ENCODE measurements at places on chromosomes 7 and 10.

GRCh38 chr7:91083855-91084644 is 180.2 kb upstream of the FZD1 start:
- peak; percentile 67 for DNase-seq

DNA sequence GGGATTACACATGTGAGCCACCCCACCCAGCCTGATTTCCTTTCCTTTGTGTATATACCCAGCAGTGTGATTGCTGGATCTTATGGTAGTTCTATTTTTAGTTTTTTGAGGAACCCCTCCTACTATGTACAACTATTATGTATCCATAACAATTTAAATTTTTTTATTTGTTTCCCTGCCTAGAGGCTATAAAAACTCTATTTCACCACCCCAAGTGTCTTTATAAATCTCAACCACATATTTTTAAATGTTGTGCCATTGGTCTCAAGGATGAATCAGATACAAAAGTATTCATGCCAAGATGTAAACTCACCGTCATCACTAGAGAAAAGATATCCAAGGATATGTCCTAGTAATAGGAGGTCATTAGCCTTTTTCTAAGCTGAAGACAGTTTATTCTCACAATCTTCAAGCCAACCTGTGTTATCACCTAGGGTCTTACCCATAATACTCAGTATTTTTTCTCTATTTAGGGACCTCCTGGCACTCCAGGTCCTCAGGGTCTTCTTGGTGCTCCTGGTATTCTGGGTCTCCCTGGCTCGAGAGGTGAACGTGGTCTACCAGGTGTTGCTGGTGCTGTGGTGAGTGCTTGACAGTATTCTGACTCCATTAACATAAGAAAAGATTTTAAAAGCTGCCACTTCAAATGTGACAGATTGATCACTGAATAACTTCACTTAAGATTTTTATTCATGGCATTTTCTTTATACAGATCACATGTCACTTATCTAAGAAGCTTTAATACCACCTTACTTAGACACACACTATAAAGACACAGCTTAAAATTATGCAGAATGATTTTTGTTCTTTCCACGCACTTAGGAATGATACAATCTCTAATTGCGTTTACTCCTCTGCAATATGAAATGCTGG is 29.4 kb downstream of the COL1A2 start:
- no peak for DNase-seq

DNA sequence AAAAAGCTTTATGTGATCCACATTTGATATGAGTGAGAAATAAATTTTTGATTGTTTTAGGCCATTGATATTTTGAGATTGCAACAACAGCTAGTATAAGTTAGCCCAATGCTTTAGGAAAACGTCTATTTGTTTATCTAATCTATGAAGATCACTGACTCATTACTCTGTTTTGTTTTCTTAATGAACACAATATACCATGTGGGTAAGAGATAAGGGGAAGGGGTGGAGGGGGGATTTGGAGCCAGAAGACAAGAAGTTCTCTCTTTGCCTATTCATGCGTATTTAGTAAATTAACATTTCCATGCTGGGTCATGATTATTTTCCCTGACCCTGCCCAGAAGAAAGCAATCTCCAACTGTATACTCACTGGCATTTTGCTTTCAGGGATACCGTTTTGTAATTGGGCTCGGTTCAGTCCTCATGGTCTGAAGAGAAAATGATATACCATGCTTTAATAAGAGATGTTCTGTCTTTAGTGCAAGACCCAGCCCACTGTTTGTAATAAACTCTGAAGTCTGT is 359.5 kb upstream of the NPSR1 start:
- DNase-seq, result no peak

- DNase-seq, result no peak
These were observed 8.6 kb downstream of the FBXW4 start for GRCh38 chr10:101686133-101686925.

GRCh38 chr7:21472029-21472428 is 44.1 kb downstream of the SP4 start:
- no peak for DNase-seq

DNA sequence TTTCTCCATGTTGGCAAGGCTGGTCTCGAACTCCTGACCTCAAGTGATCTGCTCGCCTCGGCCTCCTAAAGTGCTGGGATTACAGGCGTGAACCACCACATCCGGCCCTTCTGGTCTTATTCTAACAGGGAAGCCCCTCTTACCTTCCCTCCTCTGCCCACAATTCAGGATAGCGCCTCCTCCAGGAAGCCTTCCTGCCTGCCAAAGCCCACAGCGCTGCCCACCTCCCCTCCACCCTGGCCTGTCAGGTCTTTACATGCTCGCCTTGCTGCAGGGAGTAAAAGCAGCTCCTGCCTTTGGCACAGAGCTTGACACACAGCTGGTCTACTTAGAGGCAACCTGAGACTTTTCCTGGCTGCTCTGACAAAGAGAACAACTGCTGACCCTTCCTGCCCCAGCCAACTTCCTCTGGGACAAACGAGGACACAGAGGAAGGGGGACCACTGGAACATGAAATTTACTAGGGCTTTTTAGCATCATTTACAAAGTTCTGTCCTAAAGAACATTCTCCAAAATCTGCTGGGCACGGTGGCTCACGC is 13.2 kb downstream of the MLXIPL start:
- DNase-seq, result no peak

- no peak for DNase-seq
These were observed 2.8 kb upstream of the RSU1 start for GRCh38 chr10:16820018-16820417.

DNA sequence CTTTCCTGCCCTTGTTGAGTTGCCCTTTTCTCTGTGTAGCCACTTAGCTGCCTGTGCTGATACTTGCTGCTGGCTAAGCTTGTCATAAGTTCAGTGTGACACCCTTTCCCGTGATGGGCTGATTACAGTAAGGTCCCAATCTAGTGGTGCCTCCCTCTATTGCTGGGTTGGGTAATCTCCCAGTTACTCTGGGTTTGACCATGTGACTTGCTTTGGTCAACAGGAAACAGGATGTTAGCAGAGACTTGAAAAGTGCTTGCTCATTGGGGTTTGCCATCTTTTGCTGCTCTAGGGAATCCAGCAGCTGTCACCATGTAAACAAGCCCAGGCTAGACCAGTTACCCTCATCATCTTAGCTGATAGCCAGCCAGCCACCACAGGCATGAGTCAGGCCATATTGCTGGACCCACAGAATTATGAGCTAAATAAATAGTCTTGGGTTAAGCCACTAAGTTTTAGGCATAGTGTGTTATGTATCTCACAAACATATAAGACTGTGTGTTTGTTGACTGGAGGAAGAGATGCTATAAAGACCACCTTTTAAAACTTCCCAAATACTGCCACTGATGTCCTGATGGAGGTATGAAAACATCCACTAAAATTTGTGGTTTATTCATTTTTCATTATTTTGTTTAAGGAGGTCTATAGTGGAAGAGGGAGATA is 4.0 kb upstream of the LEP start:
- no peak for DNase-seq

DNA sequence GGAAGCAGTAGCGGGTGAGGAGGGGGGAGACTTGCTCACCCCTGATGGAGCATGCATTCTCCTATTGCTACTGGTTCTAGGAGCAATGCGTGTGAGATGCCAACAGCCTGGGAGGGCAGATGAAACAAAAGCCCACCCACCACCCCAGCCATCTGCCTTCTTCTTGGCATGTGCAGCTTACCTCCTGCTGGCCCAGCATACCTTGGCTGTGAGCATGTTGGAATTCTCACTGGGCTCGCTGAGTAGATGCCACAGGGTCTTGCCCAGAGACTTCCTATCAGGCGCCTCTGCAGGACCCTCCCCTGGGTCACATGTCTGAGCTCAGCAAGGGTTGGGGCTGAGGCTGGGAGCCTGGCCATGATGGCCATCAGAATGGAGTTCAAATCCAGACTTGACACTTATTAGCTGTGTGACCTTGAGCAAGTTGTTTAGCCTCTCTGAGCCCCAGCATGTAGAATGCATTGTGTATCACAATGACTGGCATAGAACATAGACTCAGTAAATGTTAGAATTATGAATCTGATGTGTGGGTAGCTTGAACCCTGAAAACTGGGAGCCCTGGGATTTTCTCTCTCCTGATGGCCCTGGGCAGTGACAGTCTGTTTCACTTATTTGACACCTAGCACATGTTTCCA is 38.2 kb downstream of the CDH23 start:
- DNase-seq, result peak; percentile 33

DNA sequence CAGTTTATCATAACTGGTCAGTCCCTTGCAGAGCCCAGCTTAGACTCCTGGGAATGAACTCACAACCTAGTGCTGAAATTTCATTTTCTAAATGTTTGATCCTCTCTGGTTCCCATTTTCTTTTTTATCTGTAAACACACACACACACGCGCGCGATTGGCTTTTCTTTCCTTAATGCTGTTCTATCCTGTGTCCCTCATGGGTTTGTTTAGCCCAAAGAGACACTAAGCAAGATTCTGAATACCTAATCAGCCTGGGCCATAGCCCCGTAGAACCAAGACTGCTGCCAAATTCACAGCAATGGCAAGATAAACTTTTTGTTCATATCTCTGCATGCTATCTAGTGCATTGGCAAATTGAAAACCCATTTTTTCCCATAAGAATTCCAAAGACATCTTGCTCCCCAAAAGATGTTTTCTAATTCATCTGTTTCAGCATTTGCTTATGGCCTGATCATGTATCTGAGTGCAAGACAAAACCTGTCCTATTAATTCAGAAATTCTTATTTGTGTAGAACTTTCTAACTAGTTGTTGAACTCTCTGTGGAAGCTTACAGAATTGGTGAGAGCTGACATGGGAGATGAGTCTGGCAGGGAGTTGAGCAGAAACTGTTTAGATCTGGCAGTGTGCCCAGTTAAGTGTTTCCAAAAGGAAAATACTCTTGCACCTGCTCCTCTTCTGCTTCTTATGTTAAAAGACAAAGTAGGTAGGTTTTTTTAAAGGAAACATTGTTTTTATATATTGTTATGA is 1.8 kb upstream of the IFIT1 start:
- DNase-seq, result no peak

GRCh38 chr10:9781666-9782065 is 1236.0 kb upstream of the CELF2 start:
- no peak for DNase-seq

DNA sequence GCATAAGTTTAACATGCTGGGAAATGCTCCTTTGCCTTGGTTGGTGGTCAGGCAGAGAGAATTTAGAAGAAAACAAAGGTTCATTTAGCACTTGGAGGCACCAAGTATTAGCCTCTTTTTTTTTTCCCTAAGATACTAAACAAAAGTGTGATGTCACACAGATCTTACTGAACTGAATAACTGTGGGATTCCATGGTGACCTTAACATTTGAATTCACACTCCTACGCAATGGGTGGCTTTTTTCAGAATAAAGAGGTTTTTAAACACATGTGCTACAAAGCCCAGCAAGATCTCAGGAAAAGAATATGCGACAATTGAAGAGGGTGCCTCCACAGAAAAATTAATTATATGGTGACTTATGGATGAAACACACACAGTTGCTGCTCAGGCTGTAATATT is 133.4 kb upstream of the ABCB5 start:
- DNase-seq, result no peak

- DNase-seq, result no peak
These were observed 71.3 kb downstream of the PIP4K2A start for GRCh38 chr10:22643116-22643515.

DNA sequence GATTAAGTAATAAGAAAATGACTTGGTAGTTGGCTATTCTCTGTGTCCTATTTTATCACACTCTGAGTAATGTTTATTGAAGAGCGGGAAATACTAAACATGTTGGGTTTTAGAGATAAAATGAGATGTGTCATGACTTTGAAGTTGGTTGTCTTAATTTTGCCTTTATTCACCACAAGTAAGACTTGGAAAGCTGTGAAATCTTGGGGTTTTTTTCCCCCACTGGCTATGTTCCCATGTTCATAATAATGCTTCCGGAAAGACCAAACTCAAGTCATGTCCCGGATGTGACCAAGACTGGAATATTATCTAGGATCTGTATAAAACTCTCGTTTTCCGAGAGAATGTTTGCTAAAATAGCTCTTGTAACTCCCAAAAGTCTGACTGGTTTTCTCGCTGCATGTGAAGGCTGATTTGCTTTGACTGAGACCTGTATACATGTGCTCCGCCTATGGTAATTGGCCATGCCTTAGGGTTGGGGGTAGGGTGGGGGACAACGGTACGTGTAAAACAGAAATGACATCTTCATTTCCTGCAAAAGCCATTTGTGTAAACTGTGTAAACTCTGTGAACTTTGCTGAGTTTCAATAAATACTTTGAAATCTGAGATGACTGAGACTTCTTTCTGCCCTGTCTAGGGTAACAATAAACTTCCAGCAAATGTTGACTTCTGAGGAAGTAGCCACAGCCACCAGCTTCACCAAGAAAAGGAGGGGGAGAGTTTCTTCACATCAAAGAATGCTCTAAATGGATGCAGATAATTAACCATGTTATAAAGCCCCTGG is 169.6 kb downstream of the ZNF365 start:
- DNase-seq, result no peak

DNA sequence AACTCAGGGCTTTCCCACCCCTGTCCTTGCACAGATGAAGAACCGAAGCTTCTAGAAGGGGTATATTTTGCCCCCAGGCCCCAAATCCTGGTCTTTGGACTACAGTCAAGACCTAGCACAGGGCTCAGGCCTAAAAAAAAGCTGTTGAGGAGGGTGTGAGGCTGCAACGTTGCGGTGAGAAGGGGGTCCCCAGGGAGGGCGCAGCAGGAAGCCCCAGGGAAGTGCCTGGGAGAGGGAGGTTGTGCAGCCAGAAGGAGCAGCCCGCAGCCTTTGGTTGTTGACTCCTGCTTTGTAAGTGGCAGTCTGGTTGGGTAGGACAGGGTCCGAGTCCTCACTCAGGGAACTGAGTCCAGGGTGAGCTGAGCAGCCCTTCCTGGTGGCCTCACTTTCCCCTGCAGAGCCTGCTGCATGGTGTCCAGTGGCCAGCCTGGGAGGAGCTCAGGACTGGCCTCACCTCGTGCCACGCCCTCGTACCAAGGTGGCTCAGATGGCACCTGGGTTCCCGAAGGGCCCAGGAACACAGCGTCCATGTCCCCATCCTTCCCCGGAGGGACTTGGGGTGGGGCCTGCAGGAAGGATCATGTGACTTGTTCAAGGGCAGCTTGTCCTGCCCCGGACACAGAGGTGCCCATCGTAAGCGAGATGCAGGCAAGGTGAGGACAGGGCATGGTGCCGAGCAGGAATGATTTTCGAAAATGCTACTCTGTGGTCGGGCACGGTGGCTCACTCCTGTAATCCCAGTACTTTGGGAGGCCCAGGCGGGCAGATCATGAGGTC is 166.4 kb upstream of the TNRC18 start:
- DNase-seq, result no peak

- DNase-seq, result no peak
These were observed 983 bp downstream of the TNRC18 start for GRCh38 chr7:5422396-5423305.

DNA sequence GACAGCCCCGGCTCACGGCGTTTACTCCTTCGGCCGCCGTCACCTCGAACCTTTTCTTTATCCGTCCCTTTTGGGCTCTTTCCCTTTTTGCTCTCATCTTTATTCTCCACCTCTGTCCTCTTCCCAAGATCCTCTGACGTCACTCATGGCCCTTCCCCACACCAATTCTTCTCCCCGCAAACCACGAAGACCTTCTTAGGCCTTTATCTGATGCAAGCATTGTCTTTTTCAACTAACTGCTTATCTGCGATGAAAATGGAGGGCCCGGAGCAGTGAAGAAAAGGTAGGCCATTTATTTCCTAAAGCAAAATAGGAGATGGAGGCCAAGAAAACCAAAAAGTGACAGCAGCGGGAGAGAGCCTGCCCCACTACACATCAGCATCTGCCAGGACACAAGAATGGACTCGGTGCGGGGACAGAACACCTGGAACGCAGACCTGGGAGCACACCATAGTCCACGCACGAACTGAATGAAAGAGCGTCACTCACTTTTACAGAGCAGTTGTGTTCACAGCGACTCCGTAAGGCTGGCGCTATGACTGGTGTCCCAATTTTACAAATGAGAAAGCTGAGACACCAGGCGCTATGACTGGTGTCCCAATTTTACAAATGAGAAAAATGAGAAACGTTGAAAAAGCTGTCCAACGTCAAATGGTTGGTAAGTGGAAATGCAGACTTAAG is 45.3 kb downstream of the ZNF777 start:
- no peak for DNase-seq

Measured in sciatic nerve (tissue), 2 donors.